K562 (cell line): ENCODE measurements at places on chromosomes 13 and 19. TPM values are rescaled to one million over a fixed set of nuclear protein-coding genes. Genes with fewer than 3 reads are reported as not detected.

ZNF98 gene
- total RNA-seq, result 0.18 TPM in 1 of 2 replicates, not detected in the other

KIR3DL2 gene
- total RNA-seq, result not detected in 2 replicates

CEACAM6 gene
- total RNA-seq, result 0.24 and 0.29 TPM in 2 replicates

C2CD4C gene
- total RNA-seq, result not detected in 2 replicates

C19orf81 gene
- 33.0 and 40.2 TPM in 2 replicates for total RNA-seq

ZNF677 gene
- total RNA-seq, result 1.5 and 2.1 TPM in 2 replicates

UPK1A gene
- total RNA-seq, result not detected in 2 replicates

ZIC2 gene
- 18.0 and 22.1 TPM in 2 replicates for total RNA-seq

VSTM2B gene
- not detected in 2 replicates for total RNA-seq

YJU2 gene
- 26.5 and 28.6 TPM in 2 replicates for total RNA-seq

KLK14 gene
- total RNA-seq, result not detected in 2 replicates

ZNF566 gene
- total RNA-seq, result 7.9 and 9.7 TPM in 2 replicates

CGB8 gene
- total RNA-seq, result not detected in 2 replicates

ZNF560 gene
- 0.09 TPM in 1 of 2 replicates, not detected in the other for total RNA-seq

LGALS14 gene
- total RNA-seq, result not detected in 2 replicates

CCDC70 gene
- total RNA-seq, result not detected in 2 replicates

ZNF823 gene
- total RNA-seq, result 4.4 and 5.0 TPM in 2 replicates

MAP2K7 gene
- 43.8 and 45.8 TPM in 2 replicates for total RNA-seq

LMTK3 gene
- total RNA-seq, result 10.2 and 12.3 TPM in 2 replicates

SAFB gene
- 122 and 151 TPM in 2 replicates for total RNA-seq

LRP3 gene
- 0.04 and 0.29 TPM in 2 replicates for total RNA-seq

ZNF415 gene
- total RNA-seq, result 0.44 and 0.45 TPM in 2 replicates

KLF16 gene
- total RNA-seq, result 59.1 and 60.4 TPM in 2 replicates

FBXO17 gene
- total RNA-seq, result 25.0 and 27.1 TPM in 2 replicates

SYDE1 gene
- 0.04 and 0.07 TPM in 2 replicates for total RNA-seq
